Activated naive CD8-positive, alpha-beta T cell treated with anti-CD3 and anti-CD28 coated beads, Interleukin-2, amount 10 ng/mL, durations not matched to agents 7 days and 5 days (primary cell): ENCODE measurements at places on chromosomes 3 and 15. TPM values are rescaled to one million over a fixed set of nuclear protein-coding genes. Genes with fewer than 3 reads are reported as not detected.
A peak's percentile ranks its signal among the peaks of the same experiment; 100 is the strongest.

DNA sequence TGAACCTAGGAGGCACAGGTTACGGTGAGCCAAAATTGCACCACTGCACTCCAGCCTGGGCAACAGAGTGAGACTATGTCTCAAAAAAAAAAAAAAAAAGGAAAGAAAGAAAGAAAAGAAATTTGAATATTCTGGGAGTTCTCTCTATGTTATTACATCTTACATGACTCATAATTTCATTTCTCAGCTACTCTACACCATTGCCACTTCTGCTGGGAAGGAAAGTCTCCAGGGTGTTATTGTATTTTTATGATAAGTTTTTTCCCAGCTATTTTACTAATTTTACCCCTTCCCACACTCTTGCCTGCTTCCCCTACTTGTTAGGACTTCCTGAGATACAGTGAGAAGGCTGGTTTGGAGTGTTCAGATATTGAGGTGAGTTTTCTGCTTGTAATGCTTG, 69.7 kb upstream of the UMPS start:
- DNase-seq = no peak
- H3K27ac ChIP-seq = no peak overlapping the region
- peaks cover 23% of the 10 kb centered on the region for H3K4me1 ChIP-seq
- no peak overlapping the region for H3K4me3 ChIP-seq
- H3K36me3 ChIP-seq = peaks cover 11% of the 10 kb centered on the region

The CPA3 gene
- total RNA-seq = not detected

- H3K27ac ChIP-seq = no peak overlapping the region
- no peak overlapping the region for H3K4me3 ChIP-seq
- H3K27me3 ChIP-seq = peaks cover 8% of the 10 kb centered on the region
Observed at GRCh38 chr15:32871883-32872282, 154.1 kb downstream of the GREM1 start.

DNA sequence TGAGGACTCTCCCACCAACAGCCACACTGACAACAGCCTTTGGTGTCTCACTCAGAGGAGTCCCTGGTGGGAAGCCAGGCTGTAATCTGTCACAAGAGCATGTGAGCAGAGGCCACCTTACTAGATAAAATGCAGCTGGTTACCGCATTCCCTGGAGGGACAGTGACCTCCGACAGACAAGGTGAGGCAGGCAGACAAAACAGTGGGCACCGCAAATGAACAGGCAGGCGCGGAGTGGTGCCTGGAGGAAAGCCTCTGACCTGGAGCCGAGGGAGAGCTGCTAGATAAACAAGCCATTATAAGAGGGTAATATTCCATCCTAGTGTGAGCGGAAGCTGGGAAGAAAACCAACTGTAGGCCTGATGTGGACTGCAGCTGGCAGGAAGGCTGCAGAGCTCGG, 736.4 kb downstream of the FHIT start:
- no peak overlapping the region for H3K4me3 ChIP-seq
- no peaks in the 10 kb centered on the region for H3K36me3 ChIP-seq
- H3K4me1 ChIP-seq = no peaks in the 10 kb centered on the region
- DNase-seq = no peak
- H3K27ac ChIP-seq = no peak overlapping the region

The PCOLCE2 gene
- not detected for total RNA-seq

The MAPKAPK3 gene
- 195 TPM for total RNA-seq

DNA sequence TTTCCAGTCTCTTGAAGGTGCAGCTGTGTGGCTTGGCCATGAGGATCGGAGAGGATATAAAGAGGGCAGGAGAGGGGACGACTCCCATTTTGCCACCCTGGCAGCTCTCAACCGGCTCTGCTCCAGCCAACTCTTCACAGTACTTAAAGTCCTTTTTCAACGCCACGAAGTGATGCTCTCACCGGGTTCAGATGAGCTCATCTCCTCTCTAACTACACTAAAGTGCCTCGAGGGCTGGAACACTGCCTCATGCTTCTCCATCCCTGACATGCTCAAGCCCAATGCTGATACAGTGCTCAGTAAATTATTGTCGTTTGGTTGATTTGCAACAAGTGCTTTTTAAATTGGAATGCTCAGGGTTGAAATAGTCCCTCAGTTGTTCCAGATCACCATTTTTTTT, 97.8 kb downstream of the GTPBP8 start:
- H3K27me3 ChIP-seq = peaks cover 2% of the 10 kb centered on the region
- H3K36me3 ChIP-seq = no peaks in the 10 kb centered on the region

DNA sequence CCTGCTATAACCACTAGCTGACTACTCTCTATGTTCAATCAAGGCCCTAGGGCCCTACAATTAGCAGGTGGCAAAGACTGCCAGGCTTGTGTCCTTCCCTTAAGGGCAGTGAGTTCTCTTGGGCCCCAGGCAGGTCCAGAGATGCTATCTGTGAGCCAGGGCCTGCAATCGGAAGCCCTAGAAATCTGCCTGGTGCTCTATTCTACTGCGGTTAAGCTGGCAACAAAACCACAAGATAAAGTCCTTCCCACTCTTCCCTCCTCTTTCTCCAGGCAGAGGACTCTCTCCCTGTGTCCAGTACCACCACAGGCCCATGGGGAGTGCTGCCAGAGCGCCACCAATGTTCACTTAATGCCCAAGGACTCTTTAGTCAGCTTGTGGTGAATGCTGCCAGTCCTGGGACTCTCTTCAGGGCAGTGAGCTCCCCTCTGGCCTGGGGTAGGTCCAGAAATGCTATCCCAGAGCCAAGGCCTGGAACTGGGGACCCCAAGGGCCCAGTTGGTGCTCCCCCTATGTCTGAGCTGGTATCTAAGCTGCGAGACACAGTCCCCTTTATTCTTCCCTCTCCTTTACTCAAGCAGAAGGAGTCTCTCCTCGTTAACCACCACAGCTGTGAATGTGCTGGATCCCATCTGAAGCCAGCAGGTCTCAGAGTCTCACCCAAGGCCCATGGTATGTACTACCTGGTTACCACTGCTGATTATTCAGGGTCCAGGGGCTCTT, 34.7 kb downstream of the XXYLT1 start:
- DNase-seq = no peak
- H3K4me3 ChIP-seq = no peak overlapping the region
- H3K36me3 ChIP-seq = peaks cover 25% of the 10 kb centered on the region
- H3K4me1 ChIP-seq = peaks cover 10% of the 10 kb centered on the region

The MRPS11 gene
- total RNA-seq = 54.9 TPM

The MIX23 gene
- 33.6 TPM for total RNA-seq

GRCh38 chr3:48748754-48749153, 31.7 kb upstream of the IP6K2 start:
- H3K4me3 ChIP-seq = no peak overlapping the region
- peaks cover 13% of the 10 kb centered on the region for H3K36me3 ChIP-seq
- H3K4me1 ChIP-seq = no peaks in the 10 kb centered on the region
- DNase-seq = no peak
- H3K27ac ChIP-seq = no peak overlapping the region
- H3K27me3 ChIP-seq = no peaks in the 10 kb centered on the region

GRCh38 chr15:98966091-98966787, 41.4 kb downstream of the PGPEP1L start:
- DNase-seq = no peak
- no peaks in the 10 kb centered on the region for H3K4me1 ChIP-seq
- H3K27ac ChIP-seq = no peak overlapping the region
- H3K27me3 ChIP-seq = peaks cover under 1% of the 10 kb centered on the region

DNA sequence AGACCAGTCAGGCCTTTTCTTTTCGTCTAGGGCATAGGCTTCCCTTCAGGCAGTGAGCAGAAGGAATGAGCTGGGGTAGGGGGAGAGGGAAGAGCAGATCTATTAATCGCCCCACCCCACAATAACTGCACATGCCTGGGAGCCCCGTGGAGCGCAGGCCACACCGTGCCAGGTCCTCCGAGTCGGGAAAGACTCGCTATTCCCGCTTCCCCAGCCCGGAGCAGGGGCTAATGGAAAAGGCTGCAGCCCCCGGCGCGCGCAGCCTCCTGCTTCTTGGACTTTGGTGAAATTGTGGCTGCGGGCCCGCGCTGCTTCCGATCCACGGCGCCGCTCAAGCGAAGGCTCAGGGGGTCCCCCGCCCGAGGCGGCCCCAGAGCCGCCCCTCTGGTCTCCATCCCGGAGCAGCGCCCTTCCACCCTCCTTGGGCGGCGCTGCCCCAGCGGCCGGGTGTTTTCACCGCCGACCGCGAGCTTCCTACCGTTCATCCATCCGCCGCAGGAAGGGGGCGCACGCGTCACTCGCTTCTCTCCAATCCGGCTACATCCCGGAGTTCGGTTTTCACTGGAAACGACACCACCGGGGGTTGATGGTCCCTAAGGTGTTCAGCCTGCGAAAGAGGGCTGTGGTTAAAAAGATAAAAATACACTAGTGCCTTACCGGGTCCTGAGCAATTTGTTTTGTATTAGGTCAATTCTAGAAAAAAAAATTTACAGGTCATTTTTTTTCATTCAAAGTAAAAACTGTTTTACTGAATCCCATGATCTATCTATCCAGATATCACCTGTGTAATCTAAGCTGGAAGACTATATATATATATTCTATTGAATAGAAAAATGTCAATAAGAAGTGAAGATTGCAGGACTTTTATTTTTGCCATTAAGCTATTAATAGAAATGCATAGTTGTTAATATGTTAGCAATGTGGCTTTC, 4.4 kb upstream of the SYNM start:
- H3K4me1 ChIP-seq = no peaks in the 10 kb centered on the region
- DNase-seq = peak; percentile 68
- H3K36me3 ChIP-seq = no peaks in the 10 kb centered on the region
- peak overlapping the region; percentile 7 for H3K4me3 ChIP-seq

DNA sequence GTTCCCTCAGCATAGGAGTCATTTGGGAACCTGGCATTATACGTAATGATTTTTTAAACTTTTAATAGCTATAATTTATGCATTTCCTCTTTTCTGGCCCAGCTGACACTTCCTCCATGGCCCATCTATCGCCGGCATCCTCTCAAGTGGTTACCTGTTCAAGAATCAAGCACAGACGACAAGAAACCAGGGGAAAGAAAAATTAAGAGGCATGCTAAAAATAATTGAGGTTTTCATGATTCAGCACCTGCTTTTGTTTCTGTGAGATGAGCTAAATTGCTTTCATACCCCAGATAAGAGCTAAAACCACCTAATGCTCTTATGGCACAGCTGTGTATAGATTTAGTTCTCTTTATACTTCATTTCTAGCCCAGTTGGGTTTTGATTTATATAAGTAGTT, 1.7 kb downstream of the SPCS1 start:
- peak overlapping the region; percentile 67 for H3K27ac ChIP-seq
- no peaks in the 10 kb centered on the region for H3K27me3 ChIP-seq
- H3K4me1 ChIP-seq = peaks cover 27% of the 10 kb centered on the region
- no peak for DNase-seq

- no peak overlapping the region for H3K27ac ChIP-seq
- H3K36me3 ChIP-seq = peaks cover 39% of the 10 kb centered on the region
- no peak for DNase-seq
- H3K27me3 ChIP-seq = no peaks in the 10 kb centered on the region
Observed at GRCh38 chr15:90478846-90479481, 50.8 kb upstream of the CRTC3 start.

GRCh38 chr15:42154212-42154941, 2.1 kb downstream of the PLA2G4F start:
- H3K4me3 ChIP-seq = no peak overlapping the region
- peaks cover 4% of the 10 kb centered on the region for H3K4me1 ChIP-seq
- peaks cover 7% of the 10 kb centered on the region for H3K36me3 ChIP-seq
- no peaks in the 10 kb centered on the region for H3K27me3 ChIP-seq
- H3K27ac ChIP-seq = no peak overlapping the region

GRCh38 chr3:171811913-171812335, 1.6 kb upstream of the PLD1 start:
- no peak for DNase-seq
- H3K4me1 ChIP-seq = peaks cover 15% of the 10 kb centered on the region
- H3K36me3 ChIP-seq = no peaks in the 10 kb centered on the region
- peaks cover 44% of the 10 kb centered on the region for H3K27me3 ChIP-seq
- H3K4me3 ChIP-seq = no peak overlapping the region

- H3K27me3 ChIP-seq = peaks cover 89% of the 10 kb centered on the region
- DNase-seq = no peak
- H3K4me1 ChIP-seq = no peaks in the 10 kb centered on the region
- peaks cover 2% of the 10 kb centered on the region for H3K36me3 ChIP-seq
Observed at GRCh38 chr15:89370120-89370977, 35.7 kb upstream of the POLG start.

DNA sequence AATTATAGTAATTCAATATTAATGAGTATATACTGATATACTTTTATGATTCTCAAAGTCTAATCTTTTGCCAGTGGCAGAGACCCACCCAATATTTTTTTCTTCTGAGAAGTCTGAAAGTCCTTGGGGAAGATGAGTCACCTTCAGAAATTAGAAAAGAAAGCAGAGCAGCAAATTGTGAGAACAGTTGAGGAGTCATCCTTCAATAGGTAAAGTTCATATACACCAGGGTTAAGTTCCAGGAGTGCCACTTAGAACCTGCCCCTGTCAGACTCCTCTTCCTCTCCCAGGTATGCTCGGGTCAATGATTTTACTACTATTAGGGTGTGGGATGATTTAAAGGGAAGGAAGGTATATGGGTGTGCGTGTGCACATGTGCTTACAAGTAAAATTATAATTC, 7.1 kb downstream of the CLRN1 start:
- H3K4me1 ChIP-seq = no peaks in the 10 kb centered on the region
- no peak overlapping the region for H3K27ac ChIP-seq
- H3K4me3 ChIP-seq = no peak overlapping the region
- H3K36me3 ChIP-seq = no peaks in the 10 kb centered on the region
- H3K27me3 ChIP-seq = peaks cover 14% of the 10 kb centered on the region
- no peak for DNase-seq

DNA sequence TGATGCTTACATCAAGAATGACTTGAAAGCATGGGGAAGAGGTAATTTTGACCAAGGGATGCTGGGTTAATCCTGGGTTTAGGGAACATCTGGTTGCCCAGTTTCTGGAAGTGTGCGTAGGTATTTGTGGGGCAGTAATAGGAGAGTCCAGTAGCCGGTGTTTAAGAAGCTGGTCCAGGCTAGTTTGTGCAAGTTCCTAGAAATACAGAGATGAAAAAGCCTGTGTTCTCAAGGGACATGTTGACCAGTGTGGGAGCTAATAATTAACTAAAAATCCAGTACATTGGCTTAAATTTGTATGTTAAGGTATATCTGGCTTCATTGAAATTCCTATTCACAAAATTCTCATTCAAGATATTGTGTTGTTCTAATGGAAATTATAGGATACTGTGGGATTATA, 51.2 kb downstream of the UBE2E2 start:
- no peaks in the 10 kb centered on the region for H3K27me3 ChIP-seq
- H3K27ac ChIP-seq = no peak overlapping the region
- peaks cover 2% of the 10 kb centered on the region for H3K36me3 ChIP-seq
- DNase-seq = no peak

The ALDH1L1 gene
- total RNA-seq = not detected

- peaks cover 19% of the 10 kb centered on the region for H3K4me1 ChIP-seq
- H3K4me3 ChIP-seq = no peak overlapping the region
- H3K36me3 ChIP-seq = no peaks in the 10 kb centered on the region
- H3K27ac ChIP-seq = no peak overlapping the region
- no peak for DNase-seq
- H3K27me3 ChIP-seq = peaks cover 4% of the 10 kb centered on the region
Observed at GRCh38 chr3:126937533-126937932, 45.4 kb upstream of the PLXNA1 start.
